ENCODE measurements at places on chromosomes 13 and 19.
A peak's percentile ranks its signal among the peaks of the same experiment; 100 is the strongest.

- DNase-seq: no peak
Measured at GRCh38 chr13:91356919-91357612, 9.6 kb downstream of the MIR17HG start.

DNA sequence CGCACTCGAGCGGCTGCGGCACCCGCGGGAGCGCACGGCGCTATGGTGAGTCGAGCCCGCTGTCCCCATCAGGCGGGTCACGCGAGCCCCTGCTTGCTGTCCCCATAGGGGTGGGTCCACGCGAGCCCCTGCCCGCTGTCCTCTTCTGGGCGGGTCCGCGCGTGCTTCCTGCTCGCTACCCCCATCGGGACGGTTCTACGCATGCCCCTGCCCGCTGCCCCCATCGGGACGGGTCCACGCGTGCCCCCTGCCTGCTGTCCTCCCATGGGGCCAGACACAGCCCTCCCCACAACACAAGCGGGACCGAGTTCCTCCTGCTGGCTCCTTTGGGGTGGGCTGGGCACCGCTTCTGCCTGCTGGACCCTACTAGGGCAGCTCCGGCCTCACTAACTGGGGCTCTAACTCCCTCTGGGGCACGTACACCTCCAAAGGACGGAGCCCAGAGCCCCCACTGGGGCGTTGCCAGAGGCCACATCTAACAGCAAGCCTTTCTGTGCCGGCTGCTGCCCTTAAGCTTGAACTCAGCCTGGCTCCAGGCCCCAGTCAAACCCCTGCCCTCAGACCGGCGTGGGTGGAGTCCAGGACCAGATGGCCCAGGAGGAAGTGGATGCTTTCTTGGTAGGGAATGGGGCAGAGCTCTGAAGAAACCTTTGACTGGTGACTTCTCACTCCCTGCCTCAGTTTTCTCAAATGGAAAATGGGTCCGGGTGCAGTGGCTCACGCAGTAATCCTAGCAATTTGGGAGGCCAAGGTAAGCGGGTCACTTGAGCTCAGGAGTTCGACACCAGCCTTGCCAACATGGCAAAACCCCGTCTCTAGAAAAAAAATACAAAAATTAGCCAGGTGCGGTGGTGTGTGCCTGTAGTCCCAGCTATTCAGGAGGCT lies 722 bp downstream of the COLGALT1 start:
- no peak for DNase-seq

- DNase-seq: no peak
Measured at GRCh38 chr13:111636271-111636670, 315.8 kb downstream of the TEX29 start.

GRCh38 chr19:52170863-52171320 lies 529 bp downstream of the ZNF836 start:
- peak; percentile 33 for DNase-seq

- DNase-seq: no peak
Measured at GRCh38 chr13:79463604-79464003, 17.4 kb upstream of the NDFIP2 start.

GRCh38 chr13:38103851-38104250 lies 234.3 kb upstream of the TRPC4 start:
- no peak for DNase-seq

- DNase-seq: no peak
Measured at GRCh38 chr13:43030548-43030947, 7.2 kb downstream of the DNAJC15 start.

- no peak for DNase-seq
Measured at GRCh38 chr19:30221176-30221575, 151.0 kb upstream of the ZNF536 start.

DNA sequence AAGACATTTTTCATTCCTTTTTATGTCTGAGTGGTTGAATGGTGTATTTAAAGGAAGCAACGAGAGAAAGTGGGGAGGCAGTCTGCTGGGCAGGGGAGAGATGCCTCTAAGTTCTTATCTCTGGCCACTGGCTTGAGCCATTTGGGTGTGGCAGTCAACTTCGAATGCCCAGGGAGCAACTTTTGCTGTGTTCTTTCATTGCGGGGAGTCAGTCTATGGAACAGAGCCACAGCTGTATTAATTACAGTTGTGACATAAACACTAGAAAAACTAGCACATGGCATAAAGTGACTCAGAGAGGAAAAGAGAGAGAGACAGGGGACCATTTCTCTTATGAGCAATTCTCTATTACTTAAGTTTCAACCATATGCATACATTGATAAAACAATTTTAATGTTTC lies 40.4 kb upstream of the PDCD5 start:
- DNase-seq: no peak

DNA sequence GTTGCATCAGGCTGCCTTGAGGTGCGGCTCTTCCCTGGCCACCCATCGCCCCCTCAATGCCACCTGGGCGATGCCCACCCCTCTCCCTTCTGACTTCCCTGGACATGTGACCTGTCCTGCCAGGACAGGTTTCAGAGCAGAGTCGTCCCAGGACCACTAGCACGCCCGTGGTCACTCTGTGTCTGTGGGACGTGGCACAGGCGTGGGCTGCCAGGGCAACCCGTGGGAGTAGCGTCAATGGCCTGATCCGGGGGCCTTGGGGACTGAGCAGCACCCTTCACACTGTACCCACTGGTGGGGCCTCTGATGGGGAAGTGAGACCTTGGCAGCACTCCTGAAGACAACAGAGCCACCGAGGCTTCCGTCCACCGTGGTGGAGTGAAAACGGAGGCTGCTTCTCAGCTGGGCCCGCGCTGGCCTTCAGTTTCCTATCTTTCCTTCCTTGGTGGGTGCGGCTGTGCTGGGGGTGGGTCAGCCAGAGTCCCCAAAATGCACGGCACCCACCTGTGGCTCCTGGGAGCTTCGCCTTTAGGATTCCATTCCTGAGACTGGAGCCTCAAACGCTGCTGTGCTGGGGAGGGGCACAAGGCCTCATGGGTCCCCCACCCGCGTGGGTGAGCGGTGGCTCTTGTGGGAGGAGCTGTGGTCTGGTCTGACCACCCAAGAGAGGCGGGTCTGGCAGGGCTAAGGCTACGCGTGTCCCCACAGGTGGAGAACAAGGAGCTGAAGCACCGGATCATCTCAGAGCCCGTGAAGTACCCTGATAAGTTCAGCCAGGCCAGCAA lies 26.7 kb upstream of the TMEM255B start:
- no peak for DNase-seq

GRCh38 chr19:912181-913079 lies 589 bp downstream of the R3HDM4 start:
- no peak for DNase-seq

DNA sequence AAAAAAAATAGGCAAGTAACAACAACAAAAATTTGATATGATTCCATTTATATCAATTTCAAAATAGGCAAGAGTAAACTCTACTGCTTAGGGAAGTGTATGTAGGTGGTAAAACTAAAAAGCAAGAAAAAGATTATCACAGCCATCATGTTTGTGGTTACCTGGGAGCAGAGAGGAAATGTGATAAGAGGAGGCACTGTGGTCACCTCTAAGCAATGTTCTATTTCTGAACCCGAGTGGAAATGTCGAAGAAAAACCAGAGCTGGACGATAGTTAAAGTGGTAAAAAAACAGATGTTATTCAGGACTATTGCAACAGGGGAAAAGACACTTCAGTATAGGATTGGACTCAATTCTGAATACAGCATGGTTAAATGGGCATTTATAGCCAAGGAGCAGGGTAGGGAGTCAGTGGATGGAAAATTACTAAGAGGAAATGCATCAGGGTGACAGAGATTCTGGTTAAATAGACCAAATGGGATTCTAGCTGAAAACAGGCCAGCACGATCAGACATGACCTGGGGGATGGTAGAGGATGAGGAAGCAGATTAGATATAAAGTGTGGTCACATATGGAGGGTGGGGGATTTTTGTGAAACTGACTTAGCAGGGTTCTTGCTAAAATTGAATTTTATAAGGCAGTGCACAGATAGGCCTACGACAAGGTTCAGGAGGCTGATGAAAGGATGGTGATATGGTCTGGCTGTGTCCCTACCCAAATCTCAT lies 6.0 kb upstream of the TEX30 start:
- DNase-seq: no peak

- DNase-seq: no peak
Measured at GRCh38 chr19:35451338-35452096, 3.5 kb downstream of the FFAR2 start.

DNA sequence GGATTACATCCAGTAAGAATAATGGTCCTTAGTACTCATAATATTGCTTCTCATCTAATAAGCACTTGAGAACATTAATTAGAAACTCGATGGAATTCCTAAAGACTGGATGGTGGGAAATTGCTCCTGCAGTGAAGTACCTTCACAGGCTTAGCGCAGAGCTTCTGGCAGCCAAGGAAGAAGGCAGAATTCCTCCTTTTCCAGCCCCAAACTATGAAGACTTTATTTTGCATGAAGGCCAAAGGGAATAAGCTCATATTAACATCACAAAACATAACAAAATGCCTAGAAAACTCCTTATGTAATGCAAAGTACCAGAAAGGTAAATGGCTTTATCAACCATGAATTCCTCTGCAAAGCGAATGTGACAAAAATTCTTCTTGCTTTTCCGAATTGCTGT lies 336.1 kb downstream of the DNAJC15 start:
- DNase-seq: no peak

DNA sequence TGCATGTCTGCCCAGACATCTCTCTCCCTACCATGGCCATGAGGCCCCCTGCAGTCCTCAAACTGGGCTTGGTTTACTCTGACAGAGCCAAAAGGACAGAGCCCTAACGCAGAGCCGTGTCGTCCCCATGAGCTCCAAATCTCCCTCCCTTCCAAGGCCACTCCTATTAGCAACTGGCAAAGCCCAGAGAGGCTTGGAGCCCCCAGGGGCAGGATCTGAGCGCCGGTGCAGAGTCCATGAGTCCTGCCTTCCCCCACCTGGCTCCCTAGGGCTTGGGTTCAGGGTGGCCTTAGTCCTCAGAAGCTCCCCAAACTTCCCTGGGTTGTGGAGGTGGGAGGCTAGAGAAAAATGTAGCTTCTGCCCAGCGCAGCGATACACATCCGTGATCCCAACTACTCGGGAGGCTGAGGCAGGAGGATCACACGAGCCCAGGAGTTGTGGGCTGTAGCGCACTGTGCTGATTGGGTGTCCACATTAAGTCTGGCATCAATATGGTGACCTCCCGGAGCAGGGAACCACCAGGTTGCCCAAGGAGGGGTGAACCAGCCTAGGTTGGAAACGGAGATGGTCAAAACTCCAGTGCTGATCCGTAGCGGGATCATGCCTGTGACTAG lies 7.4 kb upstream of the PGPEP1 start:
- no peak for DNase-seq

DNA sequence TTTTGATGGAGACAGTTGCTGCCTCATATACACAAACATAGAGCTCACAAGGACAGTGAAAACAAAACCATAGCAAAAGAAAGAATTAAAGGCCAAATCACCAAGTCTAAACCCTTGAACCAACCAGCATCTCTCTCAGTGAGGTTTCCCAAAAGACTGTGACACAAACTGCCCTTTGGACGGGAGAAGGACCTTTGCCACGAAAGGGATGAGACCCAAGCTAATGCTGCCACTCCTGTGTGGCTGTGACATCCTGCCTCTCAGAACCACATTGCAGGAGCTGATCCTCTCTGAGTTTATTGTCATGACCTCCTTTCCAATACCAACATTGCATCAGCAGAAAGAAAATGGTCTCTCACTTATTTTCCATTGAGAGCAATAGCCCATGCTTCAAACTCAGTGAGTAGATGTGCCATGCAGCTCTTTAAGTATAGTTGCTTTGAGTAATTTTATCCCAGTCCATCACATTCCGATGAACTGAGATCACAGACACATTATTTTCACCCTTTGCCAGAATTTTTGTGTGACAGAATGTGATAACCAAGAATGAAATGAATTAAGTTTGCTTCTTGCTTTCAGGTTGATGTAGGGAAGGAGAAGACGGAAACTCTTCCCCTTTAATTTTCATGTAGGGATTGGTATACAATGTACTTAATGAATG lies 133.5 kb upstream of the IRS2 start:
- no peak for DNase-seq

- DNase-seq: no peak
Measured at GRCh38 chr19:7795555-7796161, 32.6 kb downstream of the CLEC4M start.

- DNase-seq: no peak
Measured at GRCh38 chr13:44730099-44730498, 154.0 kb upstream of the TSC22D1 start.

DNA sequence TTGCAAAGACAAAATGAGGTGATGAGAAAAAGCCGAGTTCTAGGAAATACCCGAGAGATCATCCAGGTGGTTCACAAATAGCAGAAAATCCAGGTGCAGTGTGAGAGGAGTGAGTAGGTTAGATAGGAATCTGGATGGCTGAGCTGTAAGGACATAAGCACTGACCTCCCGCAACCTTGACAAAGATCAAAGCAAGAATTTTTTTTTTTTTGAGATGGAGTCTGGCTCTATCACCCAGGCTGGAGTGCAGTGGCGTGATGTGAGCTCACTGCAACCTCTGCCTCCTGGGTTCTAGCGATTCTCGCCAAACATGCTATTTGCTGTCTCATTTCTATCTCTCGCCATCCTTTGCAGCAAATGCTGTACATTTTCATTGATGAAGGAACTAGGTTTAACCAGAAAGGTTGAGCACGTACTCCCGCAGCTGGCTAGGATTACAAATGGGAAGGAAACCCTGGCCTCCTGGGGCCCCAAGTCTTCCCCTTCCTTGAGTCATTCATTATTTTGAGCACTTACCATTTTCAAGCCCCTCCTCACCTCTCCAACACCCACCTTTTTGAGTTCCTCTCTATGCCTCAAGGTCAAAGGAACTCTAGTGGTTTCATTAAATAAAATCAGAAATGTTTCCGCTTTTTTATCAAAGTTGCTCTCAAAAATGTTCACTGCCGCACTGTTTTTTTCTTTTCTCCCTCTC lies 38.8 kb downstream of the NLRP12 start:
- DNase-seq: no peak

DNA sequence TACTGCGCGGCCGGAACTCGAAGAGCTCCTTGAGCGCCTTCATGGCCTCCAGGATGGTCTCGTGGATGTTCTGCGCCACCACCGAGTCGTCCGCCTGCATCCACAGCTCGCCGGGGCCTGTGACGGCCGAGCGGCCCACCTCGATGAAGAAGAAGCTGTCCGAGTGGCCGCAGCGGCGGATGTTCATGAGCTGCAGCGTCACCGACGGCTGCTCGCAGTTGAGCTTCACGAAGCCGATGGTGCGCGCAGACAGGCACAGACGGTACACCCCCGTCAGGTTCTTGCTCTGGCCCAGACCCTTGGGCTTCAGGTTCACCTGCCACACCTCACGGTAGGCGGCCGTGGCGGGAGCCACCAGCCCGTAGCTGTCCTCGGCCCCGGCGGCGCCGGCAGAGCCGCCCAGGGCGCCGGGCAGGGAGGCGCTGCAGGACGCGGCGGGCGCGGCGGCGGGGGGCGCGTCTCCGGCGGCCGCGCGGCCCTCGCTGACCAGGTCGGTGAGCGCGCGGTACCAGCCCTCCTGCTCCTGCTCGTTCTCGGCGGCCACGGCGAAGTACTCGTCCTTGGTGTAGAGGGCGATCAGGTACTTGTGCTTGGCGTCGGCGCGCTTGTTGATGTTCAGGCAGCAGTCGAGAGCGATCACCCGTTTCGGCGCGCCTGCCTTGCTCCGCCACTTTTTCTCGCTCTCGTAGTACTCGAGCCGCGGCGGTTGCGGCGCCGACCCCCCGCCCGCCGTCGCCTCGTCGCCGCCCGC lies 1.1 kb downstream of the IRS2 start:
- peak; percentile 27 for DNase-seq

- no peak for DNase-seq
Measured at GRCh38 chr19:38550376-38550775, 67.4 kb downstream of the MAP4K1 start.
